GM20000 (cell line): ENCODE measurements at places on chromosomes 13 and 19.
A peak's percentile ranks its signal among the peaks of the same experiment; 100 is the strongest.

DNA sequence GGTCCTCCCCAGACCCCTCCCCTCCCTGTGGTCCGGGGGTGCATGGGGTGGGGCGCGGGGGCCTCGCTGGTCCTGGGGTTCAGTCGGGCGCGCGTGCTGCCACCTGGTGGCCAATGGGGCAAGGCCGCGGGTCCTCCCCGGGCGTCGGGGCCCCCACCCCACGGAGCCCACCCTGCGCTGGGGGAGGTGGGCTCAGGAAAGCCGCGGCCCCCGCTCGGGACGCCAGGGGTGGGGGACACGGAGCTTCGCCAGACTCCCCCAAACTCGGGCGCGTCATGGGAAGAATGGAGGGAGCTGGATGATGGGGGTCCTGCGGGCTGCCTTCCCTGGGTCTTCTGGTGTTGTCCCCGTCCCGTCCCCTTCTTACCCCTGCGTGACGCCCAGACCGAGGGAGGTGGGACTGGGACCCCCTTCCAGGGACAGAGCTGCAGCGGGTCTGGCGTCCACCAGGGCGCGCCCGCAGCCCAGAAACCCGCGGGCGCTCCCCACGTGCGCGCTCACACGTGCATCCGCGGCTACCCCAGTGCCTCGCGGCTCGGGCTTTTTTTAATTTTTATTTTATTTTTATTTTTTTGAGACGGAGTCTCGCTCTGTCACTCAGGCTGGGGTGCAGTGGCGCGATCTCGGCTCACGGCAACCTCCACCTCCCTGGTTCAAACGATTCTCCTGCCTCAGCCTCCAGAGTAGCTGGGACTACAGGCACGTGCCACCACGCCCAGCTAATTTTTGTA is 19.8 kb upstream of the TCF3 start:
- DNase-seq, result peak; percentile 84

DNA sequence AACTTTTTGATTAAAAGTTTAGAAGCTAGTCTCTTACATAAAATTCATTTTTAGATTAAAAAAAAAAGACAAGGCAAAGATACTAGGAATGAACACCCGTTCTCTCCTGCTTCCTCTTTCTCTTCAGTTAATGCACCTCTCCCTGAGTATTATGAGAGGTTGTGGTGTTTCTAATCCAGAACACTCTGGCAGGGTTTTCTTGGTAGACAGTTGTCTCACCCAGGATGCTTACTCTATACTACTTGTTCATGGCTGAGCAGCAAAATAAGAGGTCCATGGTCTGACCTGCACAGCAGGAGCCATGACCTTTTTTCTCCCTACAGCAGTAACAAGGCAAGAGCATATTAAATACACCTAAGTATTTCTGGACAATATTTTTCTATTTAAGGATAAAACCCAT is 62.0 kb downstream of the MICU2 start:
- DNase-seq, result no peak

DNA sequence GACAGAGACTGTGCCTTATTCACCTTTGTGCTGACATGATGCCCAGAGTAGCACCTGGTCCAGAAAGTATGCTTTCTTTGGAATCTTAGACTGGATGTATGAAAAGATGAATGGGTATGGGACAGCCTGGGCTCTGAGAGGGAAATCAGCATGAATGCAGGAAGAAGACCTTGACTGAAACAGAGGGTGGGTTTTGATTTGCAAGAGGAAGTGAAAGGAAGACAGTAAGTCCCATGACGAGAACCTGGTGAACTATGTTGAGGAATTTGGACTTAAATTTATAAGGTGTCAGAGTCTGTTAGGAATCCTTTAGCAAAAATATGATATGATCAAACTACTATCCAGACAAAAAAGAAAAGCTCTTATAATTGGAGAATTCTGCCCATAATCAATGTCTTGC is 301.9 kb downstream of the SPRY2 start:
- no peak for DNase-seq

DNA sequence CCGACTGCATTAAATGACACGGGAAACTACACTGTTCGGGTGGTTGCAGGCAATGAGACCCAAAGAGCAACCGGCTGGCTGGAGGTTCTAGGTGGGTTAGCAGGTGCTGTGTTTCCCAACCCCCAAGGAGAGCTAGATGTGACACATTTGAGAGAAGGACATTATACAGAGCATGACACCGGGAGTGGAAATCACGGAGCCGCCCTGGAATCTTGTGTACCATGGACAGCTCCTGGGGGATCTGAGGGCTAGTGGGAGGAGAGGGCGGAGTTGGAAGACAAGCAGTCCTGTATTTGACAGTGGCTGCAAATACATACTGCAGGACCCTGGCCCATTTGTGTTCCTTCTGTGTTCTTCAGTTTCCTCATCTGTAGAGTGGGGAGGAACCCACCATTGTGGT is 2.3 kb downstream of the CEACAM18 start:
- no peak for DNase-seq
